Hematopoietic multipotent progenitor cell treated with erythropoietin and hydrocortisone succinate and interleukin-3 and kit ligand, for 6 days (in vitro differentiated cells): ENCODE measurements at places on chromosomes 12 and 14.
A peak's percentile ranks its signal among the peaks of the same experiment; 100 is the strongest.

DNA sequence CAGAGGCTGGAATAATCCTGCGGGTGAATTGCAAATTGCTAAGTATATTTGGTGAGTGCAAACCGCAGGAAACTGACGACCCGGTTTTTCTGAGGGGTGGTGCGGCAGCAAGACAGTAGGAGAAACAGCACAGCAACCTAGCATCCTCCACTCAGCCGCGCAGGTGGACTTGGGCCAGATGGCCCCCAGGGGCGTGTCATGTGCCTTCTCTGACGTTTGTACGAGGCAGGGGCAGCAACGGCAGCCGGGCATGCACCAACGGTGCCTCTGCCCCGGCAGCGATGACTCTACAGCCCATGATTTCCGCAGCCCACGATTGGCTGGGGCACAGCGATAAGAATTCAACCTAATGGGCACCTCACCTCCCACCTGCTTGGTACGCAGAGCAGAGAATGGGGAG lies 11.1 kb upstream of the CLEC2A start:
- DNase-seq, result peak; percentile 31

DNA sequence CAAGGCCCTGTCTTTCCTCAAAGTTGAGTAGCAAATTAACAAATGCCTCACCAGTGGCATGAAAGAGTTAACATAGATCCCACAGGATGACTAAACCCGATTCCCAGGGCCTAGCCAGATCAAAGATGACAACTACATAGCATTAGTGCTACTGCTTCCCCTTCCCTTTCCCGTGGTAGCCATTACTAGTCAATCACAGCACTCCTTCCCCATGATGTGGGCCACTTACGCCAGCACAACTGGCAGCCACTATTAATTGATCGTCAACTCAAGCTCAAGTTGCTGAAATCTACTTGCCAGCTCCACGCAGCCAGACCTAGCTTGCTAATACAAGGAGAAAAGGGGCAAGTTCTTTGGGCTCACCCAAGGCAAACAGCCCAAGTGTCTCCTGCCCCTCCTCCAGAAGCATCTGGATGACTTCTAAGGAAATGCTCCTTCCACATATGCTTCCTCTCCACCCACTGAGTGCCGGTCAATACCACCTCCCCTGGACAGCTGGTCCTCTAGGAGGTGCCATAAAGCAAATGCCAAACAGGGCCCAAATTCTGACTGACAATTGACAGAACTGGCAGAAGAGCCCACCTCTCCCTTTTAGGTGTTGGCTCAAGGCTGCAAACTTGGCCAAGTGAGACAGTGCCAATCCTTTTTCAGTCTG lies 72.6 kb downstream of the NUAK1 start:
- no peak for DNase-seq

GRCh38 chr12:130398100-130398848 lies 60.6 kb downstream of the PIWIL1 start:
- DNase-seq, result no peak

GRCh38 chr14:78785265-78785664 lies 615.1 kb downstream of the NRXN3 start:
- DNase-seq, result no peak

- no peak for DNase-seq
These were observed 37.9 kb downstream of the KIAA0586 start for GRCh38 chr14:58465421-58465820.

DNA sequence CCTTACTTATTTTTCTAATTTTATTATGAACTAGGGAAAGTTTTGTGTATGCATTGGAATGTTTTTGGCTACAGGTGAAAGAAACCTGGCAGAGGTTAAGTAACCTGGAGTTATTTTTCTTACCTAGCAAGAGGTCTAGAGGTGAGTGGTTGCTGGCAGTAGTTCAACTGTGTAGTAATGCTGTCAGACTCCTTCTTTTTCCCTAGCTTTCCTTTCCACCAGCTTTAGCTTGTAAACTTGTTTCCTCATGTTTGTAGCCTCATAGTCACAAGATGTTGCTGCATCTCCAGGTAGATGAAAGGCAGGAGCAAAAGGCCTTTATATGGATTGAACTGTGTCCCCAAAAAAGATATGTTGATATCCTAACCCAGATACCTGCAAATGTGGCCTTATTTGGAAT lies 105.1 kb upstream of the AMIGO2 start:
- no peak for DNase-seq

DNA sequence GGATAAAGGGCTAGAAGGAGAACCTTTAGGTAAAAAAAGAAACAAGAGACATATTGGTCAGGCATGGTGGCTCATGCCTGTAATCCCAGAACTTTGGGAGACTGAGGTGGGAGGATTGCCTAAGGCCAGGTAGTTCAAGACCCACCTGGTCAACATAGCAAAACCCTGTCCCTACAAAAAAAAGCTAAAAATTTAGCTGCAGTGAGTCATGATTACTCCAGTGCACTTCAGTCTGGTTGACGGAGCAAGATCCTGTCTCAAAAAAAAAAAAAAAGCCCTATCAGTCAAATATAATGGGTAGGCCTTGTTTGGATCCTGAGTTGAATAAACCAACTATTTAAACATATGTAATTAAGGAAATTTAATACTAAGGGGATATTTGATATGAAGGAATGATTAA lies 54.2 kb downstream of the PPP1R36 start:
- no peak for DNase-seq

DNA sequence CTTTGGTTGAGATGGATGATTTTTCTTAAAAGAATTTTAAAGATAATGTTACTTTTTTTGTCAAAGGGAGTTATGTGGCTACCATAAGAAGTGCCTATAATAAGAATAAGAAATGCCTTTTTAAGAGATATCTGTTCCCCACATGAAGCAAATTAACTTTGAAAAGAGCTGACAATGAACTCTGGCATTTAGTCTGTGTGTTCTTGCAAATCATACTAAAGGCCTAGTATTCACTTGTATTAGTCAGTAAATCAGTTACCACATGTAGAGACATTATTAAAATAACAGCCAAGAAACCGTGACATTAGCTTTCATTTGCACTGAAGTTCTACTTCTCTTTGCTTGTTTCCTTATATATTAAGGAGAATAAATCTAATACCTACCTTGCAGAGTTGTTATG lies 296.3 kb downstream of the CCDC91 start:
- DNase-seq, result no peak

DNA sequence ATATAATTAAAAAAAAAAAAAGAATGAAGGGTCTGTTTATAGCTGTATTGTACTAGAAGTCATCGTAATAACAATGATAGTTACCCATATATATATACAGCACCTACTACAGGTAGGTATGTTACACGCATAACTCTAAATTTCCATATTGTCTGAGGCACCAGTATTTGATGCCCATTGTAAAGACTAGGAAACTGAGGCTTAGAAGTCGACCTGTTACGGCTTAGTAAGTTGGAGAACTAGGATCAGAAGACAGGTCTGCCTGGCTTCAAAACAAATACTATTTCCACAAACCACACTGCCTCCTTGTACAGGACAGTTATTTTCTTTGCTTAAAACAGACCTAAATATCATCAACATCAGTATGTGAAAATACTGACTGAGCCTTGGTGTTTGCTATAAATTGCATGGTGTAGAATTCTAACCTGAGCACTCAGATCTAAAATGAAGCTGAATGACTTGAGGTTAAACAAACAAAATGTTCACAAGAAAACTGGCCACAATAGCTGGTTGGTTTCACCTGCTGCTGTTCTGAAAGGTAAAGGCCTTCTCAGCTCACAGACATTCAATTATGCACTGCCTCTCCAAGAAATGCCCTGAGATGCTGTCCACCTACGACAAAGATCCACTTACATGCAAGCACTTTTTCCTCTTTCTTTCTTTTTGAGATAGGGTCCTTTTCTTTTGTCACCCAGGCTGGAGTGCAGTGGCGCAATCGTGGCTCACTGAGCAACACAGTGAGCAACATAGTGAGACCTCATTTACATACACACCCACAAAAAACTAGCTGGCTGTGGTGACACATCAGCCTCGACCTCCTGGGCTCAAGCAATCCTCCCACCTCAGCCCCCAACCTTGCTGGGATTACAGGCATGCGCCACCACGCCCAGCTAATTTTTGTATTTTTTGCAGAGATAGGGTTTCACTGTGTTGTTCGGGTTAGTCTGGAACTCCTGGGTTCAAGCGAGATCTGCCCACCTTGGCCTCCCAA lies 35.7 kb downstream of the SSH1 start:
- DNase-seq, result peak; percentile 51
